Lung microvascular endothelial cell (primary cell): ENCODE measurements at places on chromosomes 5 and 9.

DNA sequence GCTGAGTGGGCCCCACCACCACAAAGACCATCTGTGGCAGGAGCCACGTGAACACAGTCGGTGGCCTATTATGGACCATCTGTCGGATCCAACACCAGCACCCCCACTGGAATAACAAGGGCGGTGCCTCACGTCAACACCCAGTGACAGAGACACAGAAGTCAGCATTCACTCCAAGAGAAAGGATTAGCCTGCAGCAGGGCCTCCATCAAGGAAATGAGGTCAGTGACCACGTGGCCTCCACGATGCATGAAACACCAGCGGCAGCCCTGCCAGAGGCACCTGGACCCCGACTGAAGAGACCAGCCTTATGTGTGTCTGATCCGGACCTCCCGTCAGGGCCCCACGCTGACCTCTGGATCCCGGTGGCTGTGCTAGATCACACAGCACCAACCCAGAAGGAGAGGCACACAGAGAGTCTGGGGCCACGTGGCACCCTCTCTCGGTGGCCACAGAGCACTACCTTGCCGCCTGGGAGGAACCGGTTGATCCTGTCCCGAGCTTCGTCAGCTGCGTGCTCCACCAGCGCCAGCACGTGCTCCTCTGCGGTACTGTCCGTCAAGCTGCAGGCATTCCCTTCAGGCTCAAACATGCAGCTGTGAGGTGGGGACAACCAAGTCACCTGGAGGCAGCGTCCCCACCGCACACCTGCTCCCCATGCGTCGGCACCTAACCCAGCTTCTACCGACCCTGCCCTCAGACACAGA, 9.0 kb downstream of the BRD9 start:
- DNase-seq = no peak

DNA sequence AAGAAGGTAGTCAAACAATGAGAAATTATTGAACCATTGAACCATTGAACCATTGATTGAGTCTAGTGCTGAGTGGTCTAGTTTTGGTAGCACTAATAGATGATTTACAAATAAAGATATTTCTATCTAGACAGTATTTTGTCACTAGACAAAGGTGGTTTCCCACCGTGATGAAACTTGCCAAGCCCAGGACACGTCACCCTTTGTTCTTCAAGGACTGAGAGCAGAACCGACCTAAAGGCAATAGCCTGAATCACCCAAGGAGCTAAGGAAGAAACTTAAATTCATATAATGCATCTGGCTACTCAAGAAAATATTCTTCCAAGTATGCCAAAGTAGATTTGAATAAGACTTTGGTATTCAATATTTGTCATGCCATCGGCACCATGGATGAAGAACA, 103.3 kb downstream of the ESM1 start:
- no peak for DNase-seq

- DNase-seq = peak; percentile 51
These were observed 49.2 kb downstream of the ANXA1 start for GRCh38 chr9:73200694-73201452.

DNA sequence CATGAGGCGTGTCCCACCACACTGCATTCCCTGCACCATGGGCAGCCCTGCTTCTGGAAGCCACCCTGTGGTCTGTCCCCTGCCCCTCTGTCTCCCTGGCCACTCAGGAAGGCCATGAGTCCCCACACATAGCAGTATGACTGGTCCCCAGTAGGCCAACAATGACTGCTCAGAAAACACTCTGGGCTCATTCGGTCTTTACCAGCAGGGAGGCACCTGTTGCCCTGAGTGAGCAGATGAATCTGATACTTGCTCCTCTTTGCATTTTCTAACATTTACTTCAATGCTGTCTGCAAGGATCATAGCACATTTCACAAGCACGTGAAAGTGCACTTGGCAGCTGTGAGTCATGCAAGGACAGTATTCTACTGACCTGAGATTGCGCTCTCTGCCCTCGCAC, 365.4 kb upstream of the IRX1 start:
- DNase-seq = no peak

- DNase-seq = no peak
These were observed 132.9 kb downstream of the CDC42SE2 start for GRCh38 chr5:131396630-131397273.

- no peak for DNase-seq
These were observed 179.4 kb upstream of the TBCA start for GRCh38 chr5:77955577-77955976.

- peak; percentile 94 for DNase-seq
These were observed 18.2 kb upstream of the DCP2 start for GRCh38 chr5:112958093-112959088.

DNA sequence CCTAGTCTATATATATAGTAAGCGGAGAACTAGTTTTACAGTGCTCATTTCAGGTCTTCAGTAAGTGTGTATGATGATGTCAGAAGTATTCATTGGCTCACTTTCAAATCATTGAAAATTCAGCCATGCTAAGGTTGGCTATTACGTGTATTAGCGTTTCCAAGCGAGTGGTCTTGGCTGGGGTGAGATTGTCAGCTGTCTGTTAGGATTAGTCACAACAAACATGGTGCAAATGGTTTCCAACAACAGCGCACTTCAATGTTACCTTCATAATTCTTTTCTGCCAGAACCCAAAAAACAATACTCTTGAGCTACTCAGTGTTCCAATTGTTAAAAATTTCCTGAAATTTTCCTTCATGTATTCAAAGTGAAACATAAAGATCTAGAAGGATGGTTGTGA, 283.0 kb downstream of the AOPEP start:
- DNase-seq = no peak

GRCh38 chr9:94696545-94696944, 30.0 kb upstream of the AOPEP start:
- no peak for DNase-seq

GRCh38 chr5:3428334-3428733, 167.3 kb upstream of the IRX1 start:
- no peak for DNase-seq

DNA sequence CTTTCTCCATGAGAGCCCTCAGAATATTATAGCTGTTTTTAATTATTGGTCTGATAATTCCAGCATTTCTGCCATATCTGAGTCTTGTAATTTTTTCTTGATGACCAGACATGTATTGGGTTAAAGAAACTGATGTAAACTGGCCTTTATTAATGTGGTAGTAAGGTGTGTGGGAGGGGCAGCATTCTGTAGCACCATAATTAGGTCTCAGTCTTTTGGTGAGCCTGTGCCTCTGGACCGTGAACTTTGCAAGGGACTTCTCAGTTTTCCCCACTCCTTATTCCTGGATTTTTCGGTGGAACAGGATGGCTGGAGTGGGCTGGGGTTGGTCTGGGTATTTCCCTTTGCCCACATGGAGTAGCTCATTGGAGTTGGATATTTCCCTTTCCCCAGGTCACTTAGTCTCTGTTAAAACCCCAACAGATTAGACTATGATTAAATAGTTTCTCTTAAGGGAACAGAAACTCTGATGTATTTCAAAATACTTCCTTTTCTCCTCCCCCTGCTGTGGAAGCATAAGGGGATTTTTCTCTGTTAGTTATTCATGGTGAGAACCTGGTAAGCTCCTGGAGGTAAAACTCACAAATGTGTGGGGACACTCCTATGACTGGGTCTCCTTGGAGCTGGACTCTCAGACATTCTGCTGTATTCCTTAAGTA, 52.4 kb downstream of the FSD1L start:
- DNase-seq = peak; percentile 2

- no peak for DNase-seq
These were observed 244.2 kb downstream of the EBF1 start for GRCh38 chr5:158855510-158855909.

- DNase-seq = peak; percentile 86
These were observed 46.1 kb upstream of the ZBED3 start for GRCh38 chr5:77133061-77133758.

DNA sequence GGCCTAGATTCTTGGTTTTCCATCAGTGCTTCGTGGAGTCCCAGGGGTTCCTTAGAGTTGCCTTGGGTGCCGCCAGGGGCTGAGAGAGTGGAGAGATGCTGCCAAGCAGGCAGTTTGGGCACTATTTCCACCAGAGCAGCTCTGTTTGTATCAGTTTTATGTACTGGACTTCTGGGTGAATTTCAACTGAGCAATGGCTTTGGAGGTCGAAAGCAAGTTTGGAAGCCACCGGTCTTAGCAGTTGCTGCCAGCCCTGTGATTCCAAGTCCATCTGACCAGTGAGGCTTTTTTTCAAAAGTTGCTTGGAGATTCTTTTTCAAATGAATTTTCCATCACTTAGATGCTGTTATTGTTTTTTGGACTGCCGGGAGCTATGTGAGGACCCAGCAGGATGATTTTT, 68.5 kb downstream of the ANGPTL2 start:
- DNase-seq = no peak

DNA sequence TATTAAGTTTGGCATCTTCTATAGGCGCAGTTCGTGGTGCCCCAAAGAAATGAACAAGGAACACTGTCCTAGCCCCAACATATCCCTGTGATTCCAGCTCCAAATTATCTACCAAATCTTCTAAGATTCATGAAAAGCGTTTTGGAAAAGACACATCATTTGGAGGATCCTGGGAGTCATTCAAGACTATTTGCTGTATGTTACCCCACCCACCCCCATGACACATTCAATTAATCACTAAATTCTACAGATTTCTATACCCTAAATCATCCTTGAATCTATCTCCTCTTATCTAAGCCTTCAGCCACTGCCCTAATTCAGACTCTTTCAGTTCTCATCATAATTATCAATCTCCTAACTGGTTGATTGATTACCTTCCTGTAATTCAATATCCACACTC, 5.5 kb upstream of the RUSC2 start:
- no peak for DNase-seq

GRCh38 chr5:95471942-95472341, 80.8 kb downstream of the FAM81B start:
- no peak for DNase-seq

GRCh38 chr5:135502836-135503520, 32.8 kb downstream of the NEUROG1 start:
- no peak for DNase-seq

- no peak for DNase-seq
These were observed 274.8 kb downstream of the DENND1A start for GRCh38 chr9:123654994-123655637.

GRCh38 chr9:34382054-34382453, 5.4 kb upstream of the MYORG start:
- no peak for DNase-seq

DNA sequence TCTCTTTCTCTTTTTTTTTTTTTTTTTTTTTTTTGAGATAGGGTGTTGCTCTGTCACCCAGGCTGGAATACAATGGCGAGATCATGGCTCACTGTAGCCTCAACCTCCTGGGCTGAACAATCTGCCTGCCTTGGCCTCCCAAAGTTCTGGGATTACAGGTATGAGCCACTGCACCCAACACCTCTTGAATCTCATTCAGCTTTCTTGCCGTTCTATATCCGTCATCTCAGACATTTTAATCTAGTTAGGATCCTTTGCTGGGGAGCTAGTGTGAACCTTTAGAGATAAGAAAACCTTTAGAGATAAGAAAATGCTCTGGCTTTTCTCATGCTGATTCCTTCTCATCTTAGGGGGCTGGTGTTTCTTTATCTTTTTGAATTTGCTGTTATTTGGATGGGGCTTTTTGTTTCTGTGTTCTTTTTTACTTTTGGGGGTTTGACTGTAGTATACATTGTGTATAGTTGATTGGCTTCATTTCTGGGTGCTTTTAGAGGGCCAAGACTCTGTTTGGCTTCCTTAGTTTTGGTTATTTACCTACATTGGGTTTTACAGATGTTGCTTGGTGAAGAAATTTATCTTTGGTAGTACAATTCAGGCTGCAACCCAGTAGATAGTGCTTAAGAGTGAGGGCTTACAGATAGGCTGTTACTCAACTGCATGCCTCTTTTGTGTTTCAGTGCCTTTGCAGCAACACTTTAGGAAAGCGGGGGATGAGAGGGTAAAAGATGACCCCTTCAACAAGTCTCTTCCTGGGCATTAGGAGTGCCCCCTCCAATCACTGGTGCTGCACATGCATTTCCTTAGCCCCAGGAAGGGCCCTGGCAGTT, 41.9 kb upstream of the SLC36A1 start:
- no peak for DNase-seq

DNA sequence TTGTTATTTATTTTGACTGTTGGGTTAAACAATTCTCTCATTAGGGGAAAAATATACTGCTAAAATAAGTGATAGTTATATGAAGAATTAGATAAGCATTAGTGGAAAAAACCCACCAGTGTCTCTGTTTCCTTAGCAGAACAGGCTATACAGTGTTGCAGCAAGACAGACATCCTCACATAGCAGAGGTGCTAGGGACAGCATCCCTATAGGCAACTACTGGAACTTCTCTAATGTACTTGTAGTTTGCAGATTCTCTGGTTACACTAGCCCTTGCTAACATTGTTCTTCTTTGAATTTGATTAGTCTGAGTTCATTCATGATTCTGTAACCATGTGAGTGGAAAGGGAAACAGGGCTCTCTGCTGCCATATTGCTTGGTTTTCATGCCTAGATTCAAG, 661.8 kb upstream of the RGMB start:
- peak; percentile 28 for DNase-seq

DNA sequence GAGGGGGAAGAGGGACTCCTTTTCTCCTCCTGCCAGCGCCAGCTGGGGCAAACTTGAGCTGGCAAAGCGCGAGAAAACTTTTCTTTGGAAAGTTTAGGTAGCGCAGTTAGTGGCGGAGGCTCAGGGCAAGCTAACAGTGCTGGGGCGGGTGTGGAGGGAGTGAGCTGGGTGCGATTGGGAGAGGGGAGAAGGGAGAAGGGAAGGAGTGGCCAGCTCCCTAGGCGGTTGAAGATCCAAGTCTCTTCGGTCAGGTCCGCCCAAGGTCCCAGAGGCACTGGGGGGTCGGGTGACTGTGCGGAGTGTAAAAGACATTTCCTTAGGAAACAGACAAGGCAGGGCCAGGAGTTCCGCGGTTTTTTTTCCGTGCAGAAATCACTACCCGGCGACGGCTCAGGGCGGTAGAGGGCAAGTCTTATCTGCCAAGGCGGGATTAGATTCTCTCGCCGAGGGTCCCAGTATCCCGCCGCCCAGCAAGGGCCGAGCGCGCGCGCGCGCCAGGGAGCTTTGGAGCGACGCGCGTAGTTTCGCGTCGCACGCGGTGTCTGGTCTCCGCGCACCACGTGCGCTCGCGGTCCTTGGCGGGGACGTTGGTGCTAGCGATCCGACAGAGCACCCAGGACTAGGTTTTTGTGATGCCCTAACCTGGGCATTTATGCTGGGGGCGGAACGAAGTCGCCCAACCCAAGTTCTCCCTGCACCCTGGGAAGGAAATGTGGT, 33.6 kb upstream of the NFIB start:
- DNase-seq = peak; percentile 51

DNA sequence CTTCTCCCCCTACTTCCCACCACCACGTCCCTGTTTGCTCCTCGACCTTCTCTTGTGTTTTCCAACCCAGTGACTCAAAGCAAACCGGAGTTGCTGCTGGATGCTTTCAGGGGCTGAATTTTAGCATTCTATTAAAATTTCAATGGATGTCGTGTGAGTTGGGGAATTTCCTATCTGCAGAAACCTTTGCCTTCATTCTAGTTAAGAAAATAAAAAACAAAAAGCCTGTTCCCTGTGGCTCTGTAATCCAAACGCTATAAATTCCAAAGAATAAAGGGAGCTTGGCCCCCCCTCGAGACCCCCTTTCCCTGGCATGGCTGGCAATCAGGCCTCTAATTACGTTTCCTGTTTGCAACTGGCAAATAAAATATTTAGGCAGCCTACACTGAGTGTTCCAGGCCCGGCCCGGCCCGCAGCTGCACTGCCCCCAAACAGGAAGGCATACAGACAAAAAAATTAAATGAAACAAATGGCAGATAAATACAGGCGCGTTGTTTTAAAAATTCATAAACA, 139.4 kb upstream of the PPP1R26 start:
- no peak for DNase-seq

- peak; percentile 79 for DNase-seq
These were observed 41.9 kb downstream of the TEK start for GRCh38 chr9:27150746-27151406.
